Esophagus squamous epithelium (tissue), 5 donors: ENCODE measurements at places on chromosomes 12 and 14. TPM values are rescaled to one million over a fixed set of nuclear protein-coding genes. Genes with fewer than 3 reads are reported as not detected.
A peak's percentile ranks its signal among the peaks of the same experiment; 100 is the strongest.

DNA sequence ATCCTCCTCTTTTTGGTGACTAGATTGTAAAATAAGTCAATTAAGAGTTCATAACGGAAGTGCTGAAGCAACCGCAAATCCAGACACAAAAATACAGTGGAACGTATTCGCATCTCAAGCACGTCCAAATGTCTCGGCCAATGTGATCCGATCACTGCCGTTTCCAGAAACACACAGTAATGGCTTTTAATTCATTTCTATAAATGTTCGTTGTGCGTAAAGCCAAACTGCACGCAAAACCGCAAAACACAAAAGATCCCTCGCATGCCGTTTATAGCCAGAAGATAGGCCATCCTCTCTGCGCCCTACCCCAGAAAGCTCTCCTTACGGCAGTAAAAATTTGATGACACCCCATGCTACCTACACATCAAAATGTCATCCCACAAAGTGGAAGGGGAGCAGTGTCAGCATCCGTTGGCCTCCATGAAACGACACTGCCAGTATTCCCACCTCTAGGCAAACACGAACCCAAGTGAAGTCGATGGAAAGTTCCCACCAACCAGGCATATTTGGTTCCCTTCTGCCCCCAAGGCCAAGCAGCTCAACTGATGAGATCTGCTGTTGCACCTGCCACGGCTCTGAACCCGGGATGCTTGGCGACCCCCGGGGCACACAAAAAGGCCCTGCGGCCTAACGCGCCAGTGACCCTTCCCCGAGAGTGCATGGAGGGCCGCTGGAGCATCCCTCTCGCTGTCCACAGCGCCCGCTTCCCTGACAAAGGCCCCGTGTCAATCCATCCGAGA lies 1.4 kb downstream of the HECTD4 start:
- peak overlapping the region; percentile 99 for H3K4me3 ChIP-seq
- H3K27ac ChIP-seq: peak overlapping the region; percentile 81
- no peaks in the 10 kb centered on the region for H3K36me3 ChIP-seq
- no peak for DNase-seq
- H3K27me3 ChIP-seq: no peaks in the 10 kb centered on the region

GRCh38 chr12:104701301-104701700 lies 244.6 kb downstream of the CHST11 start:
- H3K27me3 ChIP-seq: no peaks in the 10 kb centered on the region
- DNase-seq: no peak
- H3K4me3 ChIP-seq: no peak overlapping the region
- H3K27ac ChIP-seq: no peak overlapping the region

DNA sequence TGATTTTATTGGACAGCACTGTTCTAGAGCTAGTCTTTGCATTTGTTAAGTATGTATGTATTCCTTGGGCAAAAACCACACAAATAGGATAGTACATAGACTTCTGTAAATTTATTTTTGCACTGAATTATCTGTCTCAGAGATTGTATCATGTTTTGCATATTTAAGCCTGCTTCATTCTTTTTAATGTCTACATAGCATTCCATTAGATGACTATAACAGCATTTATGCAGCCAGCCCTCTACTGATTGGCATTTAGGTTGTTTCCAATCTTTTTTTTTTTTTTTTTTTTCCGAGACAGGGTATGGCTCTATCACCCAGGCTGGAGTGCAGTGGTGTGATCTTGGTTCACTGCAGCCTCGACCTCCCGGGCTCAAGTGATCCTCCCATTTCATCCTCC lies 34.5 kb downstream of the SYNDIG1L start:
- no peaks in the 10 kb centered on the region for H3K36me3 ChIP-seq
- H3K4me1 ChIP-seq: no peaks in the 10 kb centered on the region
- H3K27ac ChIP-seq: no peak overlapping the region

The FAM222A gene
- total RNA-seq: 8.2 TPM

GRCh38 chr14:101458741-101459550 lies 102.3 kb upstream of the DIO3 start:
- peaks cover 23% of the 10 kb centered on the region for H3K4me1 ChIP-seq
- H3K36me3 ChIP-seq: no peaks in the 10 kb centered on the region

GRCh38 chr14:52073251-52073650 lies 4.4 kb upstream of the NID2 start:
- no peak for DNase-seq
- no peaks in the 10 kb centered on the region for H3K36me3 ChIP-seq
- H3K27ac ChIP-seq: no peak overlapping the region
- H3K27me3 ChIP-seq: peaks cover 4% of the 10 kb centered on the region
- peaks cover 19% of the 10 kb centered on the region for H3K4me1 ChIP-seq

The WNT5B gene
- total RNA-seq: 16.4 TPM

DNA sequence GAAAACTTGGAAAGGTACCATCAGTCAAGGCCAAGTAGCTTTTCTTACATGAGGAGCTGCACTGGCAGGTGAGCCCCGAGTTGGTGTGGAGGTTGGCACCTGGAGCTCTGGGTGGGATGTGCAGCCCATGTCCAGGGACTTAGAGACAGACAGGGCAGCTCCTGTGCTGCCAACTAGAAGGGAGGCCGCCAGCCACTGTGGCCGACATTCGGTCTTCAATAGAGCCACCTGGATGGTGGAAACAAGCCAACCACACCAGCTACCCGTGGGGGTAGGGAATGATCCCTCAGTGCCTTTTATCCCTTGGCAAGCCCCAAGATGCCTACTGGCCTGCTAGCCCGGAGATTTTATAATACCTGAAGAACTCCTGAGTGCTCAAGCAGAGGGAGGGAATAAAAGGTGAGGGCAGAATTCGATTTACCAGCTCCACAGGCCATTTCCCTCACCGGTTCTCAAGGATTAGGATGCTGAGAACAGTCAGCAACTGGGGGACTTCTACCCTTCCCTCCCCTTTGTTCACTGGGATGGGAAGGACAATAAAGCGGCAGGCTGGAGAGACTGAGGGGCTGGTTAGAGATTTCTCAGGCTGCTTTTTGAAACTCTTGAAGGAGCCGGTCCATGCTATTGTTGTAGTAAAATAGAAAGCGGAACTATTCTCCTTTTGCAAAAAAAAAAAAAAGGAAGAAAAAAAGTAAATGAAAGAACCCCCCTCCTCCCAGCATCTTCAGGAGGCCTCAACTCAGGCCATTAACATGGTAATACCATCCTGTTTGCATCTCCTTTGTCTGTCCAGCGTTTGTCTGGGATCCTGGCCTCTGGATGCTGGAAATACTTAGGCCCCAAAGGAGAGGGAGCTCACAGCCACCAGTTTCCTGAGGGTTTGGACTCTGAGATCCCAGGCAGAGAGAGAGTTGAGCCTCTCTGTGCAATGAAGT lies 321.6 kb downstream of the ZFP36L1 start:
- no peaks in the 10 kb centered on the region for H3K36me3 ChIP-seq
- H3K27ac ChIP-seq: no peak overlapping the region
- H3K4me3 ChIP-seq: no peak overlapping the region
- no peaks in the 10 kb centered on the region for H3K27me3 ChIP-seq

The GPR84 gene
- total RNA-seq: not detected

GRCh38 chr14:46053221-46053620 lies 598.4 kb downstream of the RPL10L start:
- no peak overlapping the region for H3K27ac ChIP-seq
- H3K4me1 ChIP-seq: no peaks in the 10 kb centered on the region
- no peaks in the 10 kb centered on the region for H3K27me3 ChIP-seq
- no peak overlapping the region for H3K4me3 ChIP-seq
- H3K36me3 ChIP-seq: no peaks in the 10 kb centered on the region

- no peak for DNase-seq
- no peak overlapping the region for H3K27ac ChIP-seq
- no peaks in the 10 kb centered on the region for H3K27me3 ChIP-seq
- H3K4me3 ChIP-seq: no peak overlapping the region
Observed at GRCh38 chr14:55638665-55639064, 58.7 kb downstream of the KTN1 start.

DNA sequence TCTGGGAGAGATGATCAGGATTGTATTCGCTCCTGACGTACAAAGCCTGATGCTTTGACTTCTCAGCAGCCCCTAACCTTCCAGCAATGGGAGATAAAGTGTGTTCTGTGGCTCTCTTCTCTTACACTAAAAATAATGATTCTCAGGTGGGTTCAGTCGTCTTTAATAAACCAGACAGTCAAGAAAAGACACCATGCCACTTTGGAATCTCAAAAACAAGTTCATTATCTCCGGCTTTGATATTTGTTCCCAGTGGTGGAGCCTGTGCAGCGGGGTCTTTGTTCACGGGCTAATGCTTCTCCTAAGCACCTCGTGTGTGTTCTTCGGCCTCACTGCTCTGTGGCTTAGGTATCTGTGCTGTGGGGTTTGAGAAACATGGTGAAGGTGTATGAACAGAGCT lies 1.6 kb downstream of the ACVR1B start:
- H3K27ac ChIP-seq: peak overlapping the region; percentile 97
- no peak for DNase-seq

GRCh38 chr12:112148031-112148513 lies 22.7 kb downstream of the TRAFD1 start:
- H3K4me1 ChIP-seq: no peaks in the 10 kb centered on the region
- H3K27me3 ChIP-seq: no peaks in the 10 kb centered on the region
- no peak for DNase-seq
- no peak overlapping the region for H3K27ac ChIP-seq
- no peak overlapping the region for H3K4me3 ChIP-seq

DNA sequence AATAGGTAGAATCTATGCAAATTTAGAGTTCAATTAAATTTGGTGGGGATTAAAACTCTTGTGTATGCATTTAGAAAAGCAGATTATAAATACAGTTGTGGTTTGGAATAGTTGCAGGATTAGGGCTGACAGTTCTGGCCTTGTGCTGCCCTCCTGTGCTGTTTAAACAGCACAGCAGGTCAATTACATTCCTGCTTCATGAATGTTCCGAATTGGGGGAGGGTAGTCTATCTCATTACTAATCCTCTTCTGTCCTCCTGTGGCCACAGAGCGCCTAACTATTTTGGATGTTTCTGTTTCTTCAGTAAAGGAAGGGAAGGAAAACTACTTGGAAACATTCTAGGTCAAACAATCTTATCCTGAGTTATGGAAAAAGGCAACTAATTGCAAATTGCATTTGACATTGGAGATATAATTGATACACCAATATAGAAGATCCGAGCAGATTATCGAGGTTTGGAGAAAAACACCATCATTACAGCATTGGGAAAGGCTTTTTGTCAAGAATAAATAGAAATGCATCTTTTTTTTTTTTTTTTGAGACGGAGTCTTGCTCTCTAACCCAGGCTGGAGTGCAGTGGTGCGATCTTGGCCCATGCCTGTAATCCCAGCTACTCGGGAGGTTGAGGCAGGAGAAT lies 8.7 kb upstream of the GPR19 start:
- no peak overlapping the region for H3K4me3 ChIP-seq
- peaks cover 8% of the 10 kb centered on the region for H3K4me1 ChIP-seq
- H3K27ac ChIP-seq: peak overlapping the region; percentile 5
- DNase-seq: no peak
- H3K36me3 ChIP-seq: no peaks in the 10 kb centered on the region
- no peaks in the 10 kb centered on the region for H3K27me3 ChIP-seq

DNA sequence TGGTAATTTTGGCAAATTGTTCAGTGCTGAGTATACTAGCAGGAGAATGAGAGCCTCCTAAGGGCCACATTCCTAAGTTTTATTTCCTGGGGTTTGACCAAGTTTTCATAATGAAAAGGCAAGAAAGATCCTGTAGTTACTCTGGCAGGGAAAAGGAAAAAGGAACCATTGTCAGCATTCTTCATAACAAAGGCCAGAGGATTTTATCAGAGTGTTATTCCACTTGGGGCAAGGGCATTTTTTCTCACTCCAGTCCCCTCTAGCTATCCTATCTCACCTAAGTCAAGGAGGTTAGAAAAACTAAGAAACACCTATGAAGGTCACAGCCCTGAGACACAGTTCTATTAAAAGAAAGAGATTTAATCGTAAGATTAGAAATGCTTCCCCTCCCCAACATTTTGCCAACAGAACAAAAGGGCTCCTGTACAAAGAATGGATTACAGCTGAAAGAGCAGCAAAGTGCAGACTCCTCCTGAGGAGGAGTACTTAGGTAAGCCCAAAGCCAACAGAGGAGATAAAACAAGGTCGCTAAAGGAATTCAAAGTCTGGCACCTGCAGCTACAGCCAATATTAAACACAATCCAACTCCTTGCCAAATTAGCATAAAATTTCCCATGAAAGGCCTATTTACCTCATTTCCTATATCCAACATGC lies 162.4 kb downstream of the GALC start:
- DNase-seq: no peak
- H3K4me3 ChIP-seq: no peak overlapping the region
- H3K4me1 ChIP-seq: no peaks in the 10 kb centered on the region
- H3K27ac ChIP-seq: no peak overlapping the region
- no peaks in the 10 kb centered on the region for H3K27me3 ChIP-seq

GRCh38 chr14:63563370-63564026 lies 20.3 kb upstream of the PPP2R5E start:
- no peak overlapping the region for H3K27ac ChIP-seq
- no peaks in the 10 kb centered on the region for H3K4me1 ChIP-seq
- no peak overlapping the region for H3K4me3 ChIP-seq
- no peaks in the 10 kb centered on the region for H3K36me3 ChIP-seq
- H3K27me3 ChIP-seq: no peaks in the 10 kb centered on the region
- DNase-seq: no peak

The GLT1D1 gene
- total RNA-seq: 0.75 TPM

GRCh38 chr12:119036878-119037825 lies 55.8 kb downstream of the SRRM4 start:
- H3K36me3 ChIP-seq: no peaks in the 10 kb centered on the region
- H3K4me3 ChIP-seq: no peak overlapping the region
- no peak for DNase-seq
- no peaks in the 10 kb centered on the region for H3K4me1 ChIP-seq
- H3K27ac ChIP-seq: no peak overlapping the region

GRCh38 chr12:97559267-97559666 lies 96.7 kb downstream of the RMST start:
- no peak overlapping the region for H3K4me3 ChIP-seq
- H3K27ac ChIP-seq: no peak overlapping the region
- H3K36me3 ChIP-seq: no peaks in the 10 kb centered on the region
- H3K4me1 ChIP-seq: peaks cover 16% of the 10 kb centered on the region
- H3K27me3 ChIP-seq: no peaks in the 10 kb centered on the region
- DNase-seq: no peak

The GLIPR1 gene
- 5.5 TPM for total RNA-seq

DNA sequence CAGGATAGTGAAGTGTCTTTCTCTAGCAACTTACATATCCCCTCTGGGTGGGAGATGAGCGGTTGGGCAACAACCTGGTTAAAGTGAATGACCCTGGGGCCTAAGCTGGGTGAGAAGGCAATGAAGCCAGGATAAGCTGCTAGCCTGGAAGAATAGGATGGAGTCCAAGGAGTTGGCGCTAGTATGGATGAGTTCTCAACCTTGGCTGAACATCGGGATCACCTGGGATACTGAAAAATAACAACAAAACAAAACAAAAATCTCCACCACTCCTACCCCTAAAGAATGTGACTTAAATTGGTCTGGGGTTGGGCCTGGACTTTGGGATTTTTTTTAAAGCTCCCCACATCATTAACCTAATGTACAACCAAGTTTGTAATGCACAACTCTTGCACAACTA lies 4.8 kb upstream of the RPS6KA5 start:
- no peak overlapping the region for H3K27ac ChIP-seq
- DNase-seq: no peak
- H3K27me3 ChIP-seq: no peaks in the 10 kb centered on the region
- H3K4me3 ChIP-seq: no peak overlapping the region
